Naive thymus-derived CD4-positive, alpha-beta T cell (primary cell): ENCODE measurements at places on chromosomes 2 and 18. TPM values are rescaled to one million over a fixed set of nuclear protein-coding genes. Genes with fewer than 3 reads are reported as not detected.

The SLC5A6 gene
- 25.6 TPM for total RNA-seq

DNA sequence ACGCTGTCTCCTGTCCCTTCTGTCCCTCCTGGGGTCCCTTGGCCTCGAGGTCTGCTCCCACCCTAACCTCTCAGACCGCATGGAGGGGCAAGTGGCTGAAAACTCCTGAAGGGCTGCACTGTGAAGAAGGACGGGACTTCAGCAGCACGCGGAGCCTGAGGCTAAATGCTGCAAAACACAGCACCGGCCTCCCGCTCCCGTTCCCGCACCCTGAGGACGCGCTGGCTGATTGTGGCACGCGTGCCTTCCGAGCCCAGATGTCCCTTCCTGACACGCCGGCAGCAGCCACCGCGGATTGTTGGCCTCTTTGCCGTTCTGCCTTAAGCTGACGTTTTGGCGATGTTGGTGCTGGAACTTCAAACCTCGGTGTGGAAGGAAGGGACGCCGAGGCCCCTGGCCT is 125.9 kb upstream of the CTDP1 start:
- no peaks in the 10 kb centered on the region for H3K36me3 ChIP-seq
- no peak overlapping the region for H3K4me3 ChIP-seq
- H3K27me3 ChIP-seq = no peaks in the 10 kb centered on the region
- no peak for DNase-seq

GRCh38 chr2:39018638-39019037 is 102.2 kb downstream of the SOS1 start:
- peaks cover 2% of the 10 kb centered on the region for H3K36me3 ChIP-seq
- no peaks in the 10 kb centered on the region for H3K4me1 ChIP-seq
- no peak overlapping the region for H3K27ac ChIP-seq
- no peak overlapping the region for H3K4me3 ChIP-seq
- no peaks in the 10 kb centered on the region for H3K27me3 ChIP-seq

DNA sequence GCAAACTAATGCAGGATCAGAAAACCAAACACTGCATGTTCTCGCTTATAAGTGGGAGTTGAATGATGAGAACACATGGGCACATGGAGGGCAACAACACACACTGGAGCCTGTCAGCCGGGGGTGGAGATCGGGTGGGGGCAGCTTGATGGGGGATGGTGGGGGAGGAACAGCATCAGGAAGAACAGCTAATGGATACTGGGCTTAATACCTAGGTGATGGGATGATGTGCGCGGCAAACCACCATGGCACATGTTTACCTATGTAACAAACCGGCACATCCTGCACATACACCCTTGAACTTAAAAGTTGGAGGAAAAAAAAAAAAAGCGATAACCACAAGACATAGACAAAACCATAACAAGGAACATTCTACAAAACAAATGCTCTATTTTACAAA is 10.4 kb downstream of the CHMP3 start:
- H3K27me3 ChIP-seq = no peaks in the 10 kb centered on the region
- peak overlapping the region; percentile 22 for H3K4me3 ChIP-seq
- H3K4me1 ChIP-seq = peaks cover 13% of the 10 kb centered on the region
- peak overlapping the region; percentile 8 for H3K27ac ChIP-seq
